ENCODE measurements at places on chromosomes 4 and X. TPM values are rescaled to one million over a fixed set of nuclear protein-coding genes. Genes with fewer than 3 reads are reported as not detected.

RNF113A gene
- total RNA-seq, result 16.5 TPM

SNCA gene
- 43.2 TPM for total RNA-seq

TLR10 gene
- total RNA-seq, result not detected

FTHL17 gene
- total RNA-seq, result not detected

BEX1 gene
- total RNA-seq, result 0.92 TPM

IL1RAPL1 gene
- 0.46 TPM for total RNA-seq

AP1S2 gene
- 38.3 TPM for total RNA-seq

SAGE1 gene
- total RNA-seq, result under 0.01 TPM

AMTN gene
- not detected for total RNA-seq

TREX2 gene
- 1.8 TPM for total RNA-seq

IL2RG gene
- not detected for total RNA-seq

GPC4 gene
- total RNA-seq, result 0.83 TPM

SETD7 gene
- total RNA-seq, result 76.9 TPM

NRK gene
- 2.1 TPM for total RNA-seq

KCND1 gene
- total RNA-seq, result 0.28 TPM

CLDN2 gene
- not detected for total RNA-seq

CT45A1 gene
- total RNA-seq, result not detected

SPIN4 gene
- 0.92 TPM for total RNA-seq

WDR17 gene
- 1.6 TPM for total RNA-seq

ARHGAP36 gene
- total RNA-seq, result not detected

ARHGAP4 gene
- total RNA-seq, result 1.3 TPM

ZNF157 gene
- total RNA-seq, result not detected

INTS6L gene
- total RNA-seq, result 3.6 TPM

DGAT2L6 gene
- total RNA-seq, result not detected

PAPSS1 gene
- total RNA-seq, result 41.3 TPM

GATA1 gene
- total RNA-seq, result not detected

RPS6KA6 gene
- 12.7 TPM for total RNA-seq

SPANXN3 gene
- total RNA-seq, result not detected

PCDH19 gene
- under 0.01 TPM for total RNA-seq

ING2 gene
- total RNA-seq, result 4.1 TPM

MAGEC3 gene
- not detected for total RNA-seq

SSX4B gene
- not detected for total RNA-seq

SSX2B gene
- total RNA-seq, result not detected

PDE5A gene
- 134 TPM for total RNA-seq

CT45A10 gene
- total RNA-seq, result not detected

LPAR4 gene
- not detected for total RNA-seq

PRDM5 gene
- total RNA-seq, result 17.7 TPM

FAAH2 gene
- 0.28 TPM for total RNA-seq

DKK2 gene
- total RNA-seq, result 0.09 TPM

EVC2 gene
- total RNA-seq, result 12.9 TPM

ARAP2 gene
- 1.3 TPM for total RNA-seq

TMEM156 gene
- 0.18 TPM for total RNA-seq

All from smooth muscle cell of bladder (primary cell).